Osteocyte (in vitro differentiated cells): ENCODE measurements at places on chromosomes 1 and 21. TPM values are rescaled to one million over a fixed set of nuclear protein-coding genes. Genes with fewer than 3 reads are reported as not detected.

- no peak for DNase-seq
- H3K4me3 ChIP-seq = no peak overlapping the region
- peaks cover 28% of the 10 kb centered on the region for H3K36me3 ChIP-seq
- H3K4me1 ChIP-seq = no peaks in the 10 kb centered on the region
- no peaks in the 10 kb centered on the region for H3K27me3 ChIP-seq
Observed at GRCh38 chr1:151579436-151580225, 32.2 kb upstream of the SNX27 start.

Gene DAB1
- 0.21 and 0.27 TPM in 2 replicates for total RNA-seq

DNA sequence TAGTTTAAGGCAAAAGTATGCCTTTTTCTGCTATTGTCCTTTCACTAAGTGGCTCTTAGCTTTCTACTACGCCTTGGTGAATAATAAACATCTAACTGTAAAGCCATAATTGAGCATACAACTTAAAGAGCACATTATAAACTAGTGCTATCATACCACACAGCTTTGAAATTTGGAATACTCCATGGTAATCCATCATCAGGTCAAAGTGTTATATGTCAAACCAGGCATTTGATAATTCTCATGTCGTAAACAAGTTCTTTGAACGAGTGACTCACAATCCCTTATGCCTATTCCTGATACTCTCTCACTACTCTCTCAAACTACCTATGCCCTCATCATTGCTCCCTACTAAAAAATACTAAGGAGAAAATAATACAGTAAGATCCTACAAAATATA, 60.3 kb upstream of the FMN2 start:
- peaks cover 32% of the 10 kb centered on the region for H3K4me1 ChIP-seq
- H3K27ac ChIP-seq = peak overlapping the region; percentile 17
- H3K36me3 ChIP-seq = peaks cover 2% of the 10 kb centered on the region

DNA sequence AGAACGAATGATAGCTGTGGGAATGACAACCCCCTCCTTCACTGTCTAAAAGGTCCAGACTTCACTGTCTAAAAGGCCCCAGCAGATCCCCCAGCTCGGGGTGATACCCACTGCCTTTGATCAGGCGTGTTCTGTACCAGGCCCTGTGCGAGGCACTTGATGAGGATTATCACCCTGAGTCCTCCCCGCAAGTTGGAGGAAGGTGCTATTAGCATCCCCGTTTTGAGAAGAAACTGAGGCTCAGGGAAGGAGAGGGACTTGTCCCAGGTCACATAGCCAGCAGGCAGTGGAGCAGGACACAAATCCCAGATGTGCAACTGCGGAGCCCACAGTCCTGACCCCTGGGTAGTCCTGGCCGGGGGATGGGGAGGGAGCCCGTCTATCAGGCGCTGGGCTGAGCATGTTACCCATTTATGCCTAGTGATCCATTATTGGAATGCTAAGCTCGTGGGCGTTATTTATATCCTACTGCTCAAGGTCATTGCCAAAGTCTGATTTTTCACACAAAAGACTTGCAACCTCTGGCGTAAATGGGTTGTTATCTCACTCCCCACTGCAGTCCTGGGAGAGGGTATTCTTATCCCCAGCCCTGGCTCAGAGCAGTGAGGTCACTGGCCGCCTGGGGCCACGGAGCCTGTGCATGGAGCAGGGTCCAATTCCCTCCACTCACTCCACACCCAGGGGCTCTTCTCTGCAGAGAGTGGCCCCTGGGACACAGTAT, 722.2 kb downstream of the MATN1 start:
- H3K36me3 ChIP-seq = no peaks in the 10 kb centered on the region
- H3K4me1 ChIP-seq = no peaks in the 10 kb centered on the region
- H3K27ac ChIP-seq = no peak overlapping the region
- no peak overlapping the region for H3K4me3 ChIP-seq
- no peak for DNase-seq
- peaks cover 3% of the 10 kb centered on the region for H3K27me3 ChIP-seq

- no peaks in the 10 kb centered on the region for H3K27me3 ChIP-seq
- H3K27ac ChIP-seq = peak within 1 kb of the TSS; percentile 64
- peak within 1 kb of the TSS; percentile 88 for H3K4me3 ChIP-seq
- H3K4me1 ChIP-seq = peaks cover 60% of the 10 kb centered on the region
Observed at GRCh38 chr1:202807926-202808757, at the start of gene KDM5B. TSS of gene KDM5B (minus strand) at chr1:202808421. CDS start at chr1:202808305, 116 bp downstream.

DNA sequence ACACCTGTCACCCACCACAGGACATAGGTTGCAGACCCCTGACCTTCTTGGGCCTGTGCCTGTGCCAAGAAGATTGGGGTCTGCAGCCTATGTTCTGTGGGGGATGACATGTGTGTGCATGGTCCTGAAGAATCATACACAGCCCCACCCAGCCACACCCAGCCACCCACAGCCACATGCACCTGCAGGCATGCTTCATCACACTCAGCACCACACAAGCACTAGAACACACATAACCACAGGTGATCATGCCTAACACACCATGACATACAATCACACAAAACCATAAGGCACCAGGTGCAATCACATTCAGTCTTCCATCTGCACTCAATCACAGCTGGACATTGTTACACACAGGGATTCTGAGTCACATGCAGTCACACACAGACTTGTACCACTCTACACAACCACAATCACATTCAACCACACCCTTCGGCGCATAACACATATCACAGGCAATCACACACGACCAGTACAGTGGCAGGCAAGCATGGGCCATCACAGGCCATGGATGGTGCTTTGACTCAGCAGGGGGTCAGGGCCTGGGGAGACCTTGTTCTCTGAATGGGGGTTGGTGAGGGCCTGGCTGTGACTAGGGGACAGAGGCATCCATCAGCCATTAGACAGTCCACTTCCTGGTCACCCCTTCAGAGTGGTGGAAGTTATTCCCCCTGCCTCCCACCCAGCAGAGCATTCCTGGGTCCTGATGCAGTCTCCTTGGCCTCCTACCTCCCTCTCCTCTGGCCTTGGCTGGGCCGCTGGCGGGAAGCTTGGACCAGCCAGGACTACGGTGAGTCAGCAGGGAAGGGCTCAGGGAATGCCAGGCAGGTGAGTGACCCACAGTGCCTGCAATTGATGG, 44.3 kb upstream of the EPS8L3 start:
- no peaks in the 10 kb centered on the region for H3K27me3 ChIP-seq
- H3K36me3 ChIP-seq = no peaks in the 10 kb centered on the region
- H3K4me3 ChIP-seq = no peak overlapping the region

Gene ADGRL4
- total RNA-seq = 8.2 and 9.5 TPM in 2 replicates

Gene MRAP
- not detected in 2 replicates for total RNA-seq

DNA sequence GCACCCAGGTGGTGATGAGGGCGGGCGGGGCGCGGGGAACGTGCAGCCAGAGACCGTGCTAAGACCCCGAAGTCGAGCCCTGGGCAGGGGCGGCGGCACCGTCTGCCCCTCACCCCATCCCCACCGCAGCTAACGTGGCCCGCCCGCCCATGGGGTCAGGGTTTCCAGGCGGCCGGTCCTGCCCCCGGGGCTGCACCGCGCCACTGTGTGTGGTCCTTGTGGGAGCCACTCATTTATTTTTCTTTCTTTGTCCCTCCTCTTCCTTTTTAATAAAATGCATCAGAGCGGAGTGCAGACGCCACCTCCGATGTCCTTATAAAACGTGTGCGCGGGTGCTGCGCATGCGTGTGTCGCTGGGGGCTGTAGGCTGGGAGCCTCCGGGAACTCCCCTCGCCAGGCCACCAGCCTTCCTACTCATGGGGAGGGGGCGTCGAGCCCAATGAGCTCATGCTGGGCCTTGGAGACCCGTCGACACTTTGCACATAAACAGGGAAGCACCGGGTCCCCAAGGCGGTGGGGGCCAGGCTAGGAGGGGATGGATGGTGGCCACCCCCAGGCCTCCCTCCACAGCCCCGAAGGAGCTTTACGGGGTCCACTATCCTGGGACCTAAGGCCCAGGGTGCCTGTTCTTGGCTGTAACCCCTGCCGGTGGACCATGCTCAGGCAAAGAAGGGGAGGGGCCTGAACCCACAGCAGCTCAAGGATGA, 59.9 kb downstream of the WNT9A start:
- H3K27me3 ChIP-seq = no peaks in the 10 kb centered on the region
- H3K36me3 ChIP-seq = no peaks in the 10 kb centered on the region
- H3K4me3 ChIP-seq = no peak overlapping the region
- H3K27ac ChIP-seq = peak overlapping the region; percentile 40
- H3K4me1 ChIP-seq = peaks cover 23% of the 10 kb centered on the region

Gene EEIG2
- total RNA-seq = 12.9 and 13.3 TPM in 2 replicates

Gene NHLH1
- 0.16 and 0.31 TPM in 2 replicates for total RNA-seq

Gene PTPN14
- 140 and 142 TPM in 2 replicates for total RNA-seq

Gene ZNF683
- total RNA-seq = not detected in 2 replicates

- H3K27me3 ChIP-seq = no peaks in the 10 kb centered on the region
- no peak overlapping the region for H3K4me3 ChIP-seq
- H3K36me3 ChIP-seq = no peaks in the 10 kb centered on the region
- peaks cover 26% of the 10 kb centered on the region for H3K4me1 ChIP-seq
Observed at GRCh38 chr1:54287176-54287650, 87.2 kb downstream of the MRPL37 start.

Gene TNFRSF18
- not detected in 2 replicates for total RNA-seq

DNA sequence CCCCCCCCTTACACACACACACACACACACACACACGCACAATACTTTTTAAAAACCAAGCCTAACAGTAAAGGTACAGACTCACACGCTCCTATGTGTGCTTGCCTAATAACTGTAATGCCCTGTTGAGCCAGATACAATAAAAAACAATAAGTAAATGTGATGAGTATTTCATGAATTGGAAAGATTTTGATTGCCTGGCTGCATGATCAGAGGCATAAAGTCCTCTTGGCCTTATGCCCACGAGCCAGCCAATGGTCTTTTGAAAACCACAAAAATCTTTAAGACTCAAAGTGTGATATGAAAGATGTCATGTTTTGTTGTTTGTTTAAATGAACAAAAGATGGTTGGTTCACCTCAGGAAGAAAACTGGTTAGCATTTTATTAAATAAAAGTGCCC, 441.9 kb upstream of the ZRANB2 start:
- DNase-seq = no peak
- no peaks in the 10 kb centered on the region for H3K36me3 ChIP-seq
- no peak overlapping the region for H3K4me3 ChIP-seq
- H3K27me3 ChIP-seq = peaks cover 11% of the 10 kb centered on the region

Gene PRPF38B
- 35.0 and 39.2 TPM in 2 replicates for total RNA-seq

Gene GJC2
- 1.6 TPM in 2 replicates for total RNA-seq

DNA sequence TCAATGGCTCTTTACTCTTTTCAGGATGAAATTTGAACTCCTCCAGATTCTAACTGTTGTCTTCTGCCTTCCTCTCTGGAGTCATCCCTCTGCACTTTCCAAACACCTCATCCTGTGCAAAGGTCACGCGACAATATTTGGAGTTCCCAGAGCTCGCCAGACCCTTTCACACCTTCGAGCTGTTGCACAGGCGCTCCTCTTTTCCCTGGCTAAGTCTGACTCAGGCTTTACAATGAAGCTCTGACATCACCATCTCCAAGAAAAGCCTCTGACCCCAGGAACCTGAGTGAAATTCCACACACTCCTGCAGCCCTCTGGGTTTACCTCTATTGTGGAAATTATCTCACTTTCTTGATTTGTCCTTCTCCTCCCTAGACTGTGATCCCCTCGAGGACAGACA, 270.3 kb downstream of the RGS7 start:
- H3K27ac ChIP-seq = no peak overlapping the region
- no peak for DNase-seq
- H3K4me1 ChIP-seq = peaks cover 8% of the 10 kb centered on the region
- H3K27me3 ChIP-seq = no peaks in the 10 kb centered on the region
- H3K36me3 ChIP-seq = peaks cover 4% of the 10 kb centered on the region

Gene RGS13
- not detected in 2 replicates for total RNA-seq

Gene CASZ1
- 1.2 and 1.8 TPM in 2 replicates for total RNA-seq
